ENCODE measurements at places on chromosomes 12 and 14.

- no peak for DNase-seq
Observed at GRCh38 chr14:104203071-104203425, 64.7 kb downstream of the KIF26A start.

GRCh38 chr14:34853041-34853440, 22.1 kb downstream of the BAZ1A start:
- no peak for DNase-seq

DNA sequence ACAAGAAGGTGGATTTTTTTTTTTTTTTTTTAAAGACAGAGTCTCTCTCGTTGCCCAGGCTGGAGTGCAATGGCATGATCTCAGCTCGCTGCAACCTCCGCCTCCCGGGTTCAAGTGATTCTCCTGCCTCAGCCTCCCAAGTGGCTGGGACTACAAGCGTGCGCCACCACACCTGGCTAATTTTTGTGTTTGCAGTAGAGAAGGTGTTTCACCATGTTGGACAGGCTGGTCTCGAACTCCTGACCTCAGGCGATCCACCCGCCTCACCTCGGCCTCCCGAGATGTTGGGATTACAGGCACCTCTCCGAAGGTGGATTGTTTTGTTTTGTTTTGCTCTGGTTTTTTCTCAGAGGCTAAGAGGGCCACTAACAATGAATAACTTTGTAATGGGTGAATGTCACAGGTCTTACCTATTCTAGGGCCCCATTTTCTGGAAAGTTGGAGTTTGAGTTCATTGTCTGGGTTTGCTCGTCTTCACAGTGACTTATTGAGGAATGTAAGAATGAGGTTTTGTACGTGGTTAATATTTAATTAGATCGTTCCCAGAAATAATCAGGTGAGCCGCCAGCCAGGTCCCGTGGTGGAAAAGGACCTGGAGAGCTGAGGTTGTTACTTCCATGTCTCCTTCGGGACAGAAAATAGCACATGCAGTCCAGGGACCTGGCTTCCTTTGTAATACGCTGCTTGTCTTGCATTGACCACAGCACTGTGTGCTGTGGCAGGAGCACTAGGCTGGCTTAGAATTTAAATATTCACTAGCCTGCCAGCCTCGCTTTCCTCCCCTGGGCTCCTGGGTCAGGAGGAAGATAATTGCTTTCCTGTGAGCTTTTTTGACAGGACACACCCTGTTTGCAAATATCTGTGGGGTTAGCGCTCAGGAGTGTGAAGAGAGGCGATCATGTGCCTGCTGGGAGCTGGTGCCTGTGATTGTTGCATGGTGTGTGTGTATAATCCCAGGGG, 2.3 kb downstream of the HIP1R start:
- no peak for DNase-seq

DNA sequence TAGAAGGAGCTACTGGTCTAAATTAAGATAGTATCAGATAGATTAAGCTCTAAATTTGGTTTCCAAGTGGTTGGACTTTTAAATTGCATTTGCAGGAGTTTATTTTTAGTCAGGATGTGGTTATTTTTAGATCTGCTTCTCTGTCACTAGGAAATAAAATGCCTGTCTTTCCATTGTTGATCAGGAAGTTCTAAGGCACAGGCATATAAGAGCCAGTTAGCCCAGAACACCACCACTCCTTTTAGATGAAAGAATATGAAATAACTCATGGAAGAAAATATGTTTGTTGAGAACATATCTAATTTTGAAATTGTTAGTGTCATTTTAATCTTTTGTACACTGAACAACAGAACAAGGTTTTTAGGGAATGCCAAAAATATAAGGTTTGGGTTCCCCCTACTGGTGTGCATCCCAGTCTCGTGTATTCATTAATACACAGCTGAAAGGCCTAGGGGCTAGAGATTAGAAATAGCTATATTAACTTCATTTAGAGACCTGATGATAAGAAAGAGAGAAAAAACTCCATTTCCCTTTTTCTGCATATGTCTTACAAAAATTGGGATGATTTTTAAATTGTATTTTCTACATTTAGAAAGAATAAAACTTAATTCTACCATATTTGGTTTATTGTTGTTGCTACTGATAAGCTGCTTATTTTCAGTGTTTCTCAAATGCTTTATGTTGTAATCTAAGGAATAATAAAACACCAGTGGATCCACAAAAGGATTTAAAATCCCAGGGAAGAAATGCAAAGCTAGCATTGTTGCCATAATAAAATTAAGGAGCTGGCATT, 67.2 kb downstream of the RIC8B start:
- DNase-seq = no peak

DNA sequence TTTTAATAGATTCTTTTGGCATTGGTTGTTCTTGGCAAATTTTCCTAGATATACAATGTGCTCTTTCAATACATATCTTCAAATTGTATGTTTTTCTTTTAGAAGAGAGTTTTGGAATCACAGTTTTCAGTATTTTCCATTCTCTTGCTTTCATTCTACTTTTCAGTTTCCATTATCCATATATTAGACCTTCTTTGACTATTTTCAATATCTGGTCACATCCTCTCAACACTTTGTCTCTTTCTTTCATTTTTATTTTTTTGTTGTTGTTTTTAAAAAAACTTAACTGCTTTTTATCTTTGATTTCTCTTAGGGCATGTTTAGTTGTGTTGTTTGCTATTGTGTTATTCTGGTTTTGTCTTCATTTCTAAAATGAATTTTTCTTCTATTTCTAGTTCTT, 59.9 kb upstream of the CLMN start:
- no peak for DNase-seq

DNA sequence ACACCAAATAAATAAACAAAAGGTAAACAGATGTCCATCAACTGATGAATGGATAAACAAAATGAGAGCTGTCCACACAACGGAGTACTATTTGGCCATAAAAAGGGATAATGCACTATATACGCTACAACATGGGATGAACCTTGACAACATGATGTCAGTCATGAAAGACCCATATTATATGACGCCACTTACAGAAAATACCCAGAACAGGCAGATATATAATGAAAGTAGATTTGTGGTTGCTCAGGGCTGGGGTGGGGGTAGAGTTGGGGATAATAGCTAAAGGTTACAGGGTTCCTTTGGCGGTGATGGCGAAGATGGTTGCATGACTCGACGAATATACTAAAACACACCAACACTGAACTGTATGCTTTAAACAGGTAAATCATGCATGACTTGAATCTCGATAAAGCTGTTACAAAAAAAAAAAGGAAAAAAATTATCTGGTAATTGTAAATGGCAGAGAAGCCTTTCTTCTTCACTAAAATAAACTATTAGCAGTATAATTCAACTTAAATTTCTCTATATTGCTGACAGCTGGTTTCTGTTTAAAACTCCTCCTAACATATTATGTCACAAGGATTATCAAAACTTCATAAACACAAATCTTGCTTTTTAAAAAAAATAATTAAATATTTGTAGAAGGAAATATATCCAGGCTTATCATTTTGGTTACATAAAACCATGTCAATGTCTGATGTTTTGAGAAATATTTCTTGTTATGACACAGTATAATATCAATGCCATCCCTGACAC, 13.9 kb downstream of the CDC42BPB start:
- no peak for DNase-seq

- DNase-seq = no peak
Observed at GRCh38 chr14:31717294-31718085, 156.3 kb downstream of the NUBPL start.

- no peak for DNase-seq
Observed at GRCh38 chr12:67795236-67795635, 146.7 kb downstream of the DYRK2 start.

DNA sequence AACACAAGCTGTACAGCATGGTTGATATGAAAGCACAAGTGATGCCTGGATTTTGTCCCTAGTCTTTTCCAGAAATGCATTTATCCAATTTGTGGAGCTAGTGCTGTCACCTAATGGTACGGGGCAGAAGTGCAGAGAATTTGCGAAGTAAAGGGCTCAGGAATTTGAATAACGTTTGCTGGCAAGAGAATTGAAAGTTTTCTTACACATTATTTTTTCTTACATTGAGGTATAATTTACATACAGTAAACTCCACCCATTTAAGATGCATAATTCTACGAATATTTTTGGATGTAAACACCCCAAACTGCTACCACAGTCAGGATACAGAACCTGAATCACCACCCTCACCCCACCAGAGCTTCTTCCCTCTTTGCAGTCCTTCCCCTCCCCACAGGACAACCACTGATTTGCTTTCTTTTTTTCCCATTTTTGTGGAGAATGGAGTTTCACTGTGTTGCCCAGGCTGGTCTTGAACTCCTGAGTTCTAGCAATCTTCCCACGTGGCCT, 3.5 kb downstream of the AICDA start:
- no peak for DNase-seq

GRCh38 chr12:119949145-119949544, 39.9 kb upstream of the BICDL1 start:
- no peak for DNase-seq

DNA sequence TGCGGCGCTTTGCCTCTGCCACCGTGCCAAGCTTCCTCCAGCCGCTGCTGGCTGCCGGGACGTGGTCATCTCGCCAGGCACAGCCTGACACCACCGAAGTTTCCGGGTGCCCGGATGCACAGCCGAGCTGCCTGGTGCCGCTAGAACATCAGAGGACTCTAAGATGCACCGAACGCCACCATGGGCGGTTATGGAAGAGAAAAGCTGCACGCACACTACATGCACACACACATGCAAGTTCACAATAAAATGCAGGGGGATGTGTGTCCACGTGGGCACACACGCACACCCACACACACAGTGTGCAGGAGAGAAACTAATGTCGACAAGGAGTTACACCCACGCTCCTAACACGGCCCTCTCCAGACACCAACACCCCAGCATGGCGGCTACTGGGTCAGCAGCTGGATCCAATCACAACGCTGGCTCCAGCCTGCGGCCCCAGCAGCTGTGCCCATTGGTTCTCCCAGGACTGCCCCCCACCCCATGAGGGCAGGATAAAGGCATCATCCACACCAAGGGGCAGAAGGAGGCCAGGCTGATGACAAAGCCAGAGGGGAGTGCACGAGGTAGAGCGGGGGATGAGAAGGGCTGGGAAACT, 82.7 kb downstream of the BCL11B start:
- no peak for DNase-seq

GRCh38 chr12:85367936-85368335, 87.9 kb downstream of the ALX1 start:
- no peak for DNase-seq

DNA sequence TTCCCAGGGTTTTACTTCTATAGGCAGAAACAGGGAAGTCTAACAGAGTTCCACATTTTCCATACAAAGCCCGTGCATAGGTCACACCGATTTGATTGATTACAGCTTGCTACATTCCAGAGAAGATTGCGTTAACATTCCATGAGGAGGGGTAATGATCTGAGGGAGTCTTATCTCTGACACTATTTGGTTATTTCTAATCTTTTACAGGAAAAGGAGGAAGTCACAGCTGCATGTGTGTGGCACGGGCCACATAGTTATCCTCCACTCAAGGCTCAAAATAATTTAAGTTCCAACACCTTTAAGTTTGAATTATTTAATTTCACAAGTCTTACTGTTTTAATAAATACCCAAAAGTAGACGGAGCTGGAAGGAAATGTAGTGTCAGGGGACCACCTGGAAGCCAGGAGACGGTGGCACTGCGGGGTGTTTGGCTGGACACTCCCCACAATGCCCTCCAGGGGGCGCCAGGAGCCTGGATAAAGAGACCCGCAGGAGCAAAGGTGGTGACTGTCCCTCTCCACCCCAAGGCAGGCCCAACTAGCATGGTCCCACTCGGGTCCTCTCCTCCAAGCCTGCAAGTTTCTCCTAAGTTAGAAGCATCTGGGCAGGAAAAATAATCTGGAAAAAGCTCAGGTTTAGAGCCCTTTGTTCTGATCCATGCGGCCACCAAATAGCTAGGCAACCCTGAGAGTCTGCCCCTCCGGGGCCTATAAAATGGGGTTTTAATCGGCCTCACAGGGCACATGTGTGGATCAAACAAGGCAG, 20.2 kb downstream of the KRT8 start:
- peak; percentile 66 for DNase-seq

- DNase-seq = no peak
Observed at GRCh38 chr12:44616402-44616801, 259.7 kb downstream of the NELL2 start.

GRCh38 chr12:124684971-124685688, 117.7 kb upstream of the NCOR2 start:
- DNase-seq = no peak

- no peak for DNase-seq
Observed at GRCh38 chr12:31790759-31791158, 61.9 kb upstream of the AMN1 start.

- no peak for DNase-seq
Observed at GRCh38 chr12:92506891-92507290, 195.9 kb upstream of the PLEKHG7 start.

GRCh38 chr12:116015525-116015924, 262.0 kb downstream of the MED13L start:
- DNase-seq = no peak

DNA sequence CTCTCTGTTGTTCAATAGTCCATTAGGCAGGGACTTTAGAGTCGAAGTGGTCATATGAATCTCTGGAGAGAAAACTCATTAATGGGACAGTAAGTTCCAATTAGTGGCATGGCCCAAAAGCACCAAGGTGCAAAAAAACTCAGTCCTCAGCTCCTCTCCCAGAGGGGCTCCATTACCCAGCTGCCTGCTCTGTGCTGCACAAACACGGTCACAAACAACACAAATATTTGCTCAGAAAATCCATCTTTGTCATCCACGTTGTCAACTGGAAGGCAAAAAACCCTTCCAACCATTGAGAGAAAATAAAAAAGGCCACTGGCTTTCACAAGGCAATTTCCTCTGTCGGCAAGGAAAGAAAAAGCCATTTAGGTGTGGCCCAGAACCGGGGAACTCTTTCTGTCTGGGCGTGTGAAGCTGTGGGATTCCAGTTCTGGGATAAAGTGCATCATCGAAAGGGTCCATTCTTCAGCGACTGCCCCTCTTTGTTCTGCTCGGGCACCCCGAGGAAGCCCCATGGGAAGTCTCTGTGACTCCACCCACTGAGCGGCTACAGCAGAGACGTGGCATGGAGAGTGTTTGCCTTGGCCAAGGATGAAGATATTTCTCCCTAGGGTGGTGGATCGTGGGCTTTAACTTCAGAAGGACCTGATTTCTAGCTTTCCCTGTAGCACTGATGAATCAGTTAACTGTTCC, 137.6 kb downstream of the VRK1 start:
- DNase-seq = no peak

- no peak for DNase-seq
Observed at GRCh38 chr12:94855853-94856252, 147.6 kb downstream of the NDUFA12 start.

All from activated T-helper 9 cell treated with anti-CD3 and anti-CD28 coated beads, Interleukin-2, amount 50 U/mL, for 16 hours (primary cell).